GM13977 (cell line): ENCODE measurements at places on chromosomes 7 and 10.

DNA sequence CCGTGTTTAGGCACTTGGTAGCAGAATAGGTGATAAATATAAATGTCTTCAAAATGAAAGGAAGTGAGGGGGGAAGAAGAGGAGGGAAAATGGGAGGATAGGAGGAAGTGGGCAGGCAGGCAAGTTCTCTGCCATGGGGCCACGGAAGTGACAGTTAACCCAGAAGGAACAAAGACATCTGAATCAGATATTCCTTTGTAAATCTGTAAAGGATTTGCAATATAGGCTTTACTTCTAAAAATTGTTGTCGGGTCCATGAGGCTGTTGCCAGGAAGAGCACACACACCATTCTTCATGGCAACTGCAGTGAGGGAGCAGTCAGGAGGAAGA is 23.7 kb upstream of the RASSF4 start:
- DNase-seq = no peak

GRCh38 chr7:13920053-13920697 is 69.3 kb downstream of the ETV1 start:
- DNase-seq = no peak

GRCh38 chr7:42236266-42236975 is 588 bp downstream of the GLI3 start:
- peak; percentile 40 for DNase-seq

DNA sequence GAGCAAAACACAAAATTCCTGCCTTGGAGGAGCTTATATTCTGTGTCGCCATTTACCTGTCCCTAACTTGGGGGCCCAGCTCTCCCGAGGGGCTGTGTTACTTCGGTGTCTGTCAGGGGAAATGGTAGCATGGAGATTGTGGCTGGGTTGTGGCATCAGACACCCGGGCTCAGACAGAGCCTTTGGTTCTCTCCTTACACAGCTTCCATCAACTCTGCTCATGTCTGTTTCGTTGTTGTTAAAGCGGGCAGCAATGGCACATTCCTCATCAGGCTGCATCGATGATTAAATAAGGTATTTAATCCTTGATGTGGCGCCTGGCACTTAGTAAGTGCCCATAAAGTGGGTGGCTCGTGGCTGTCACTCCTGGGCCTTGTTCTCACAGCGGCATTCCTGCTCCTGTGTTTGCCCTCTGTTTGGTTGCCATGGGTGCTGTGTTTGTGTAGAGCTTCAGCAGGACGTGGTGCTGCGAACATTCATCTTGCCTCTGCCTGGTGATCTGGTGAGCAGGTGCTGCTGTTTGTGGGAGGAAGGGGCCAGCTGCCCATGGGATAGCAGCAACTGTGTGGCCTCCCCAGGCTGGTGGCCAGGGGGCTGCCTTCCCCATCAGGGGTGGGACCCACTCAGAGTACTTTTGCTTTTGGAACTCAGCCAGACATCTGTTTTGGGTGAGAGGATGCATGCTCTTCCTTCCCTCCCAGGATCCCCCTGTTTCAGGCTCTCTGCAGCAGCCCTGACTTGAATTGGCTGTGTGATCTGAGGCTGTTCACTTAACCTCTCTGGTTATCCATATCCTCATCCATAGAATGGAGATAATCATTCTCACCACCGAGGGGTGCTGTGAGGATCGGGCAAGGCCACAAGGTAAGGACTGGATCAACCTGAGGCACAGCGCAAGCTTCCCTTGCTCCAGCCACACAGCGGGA is 207.2 kb upstream of the SVIL start:
- no peak for DNase-seq

DNA sequence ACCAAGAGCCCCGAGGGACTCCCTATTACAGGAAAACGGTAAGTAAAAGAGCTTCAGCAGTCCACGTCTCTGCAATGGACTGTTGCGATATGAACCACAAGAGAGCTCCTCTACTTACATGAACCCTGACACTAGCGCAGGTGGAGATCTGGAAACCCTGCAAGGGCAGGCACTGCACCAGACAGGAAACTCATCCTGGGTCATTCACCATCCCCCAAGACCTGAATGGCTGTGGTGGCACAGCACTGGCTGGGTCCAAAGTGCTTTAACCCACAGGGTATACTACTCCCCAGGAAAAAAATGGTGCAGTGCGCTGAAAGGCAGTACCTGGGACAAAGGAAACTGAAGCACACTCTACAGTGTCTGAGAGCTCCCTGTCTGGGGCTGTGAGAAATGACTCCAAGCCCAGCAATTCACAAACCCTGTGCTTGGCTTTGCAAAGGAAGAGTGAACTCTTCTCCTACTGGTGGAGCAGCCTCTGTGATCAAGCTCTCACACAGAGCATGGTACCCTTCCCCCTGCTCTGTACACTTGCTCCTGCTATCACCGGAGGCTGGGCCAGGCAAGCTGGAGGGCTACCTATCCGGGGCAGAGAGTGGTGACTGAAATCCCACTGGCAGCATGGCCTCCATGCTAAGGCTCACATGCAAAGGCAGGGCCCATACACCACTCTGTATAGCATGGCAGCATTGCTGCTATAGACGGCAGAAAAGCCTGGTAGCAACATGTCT is 44.9 kb downstream of the HIBADH start:
- DNase-seq = no peak

DNA sequence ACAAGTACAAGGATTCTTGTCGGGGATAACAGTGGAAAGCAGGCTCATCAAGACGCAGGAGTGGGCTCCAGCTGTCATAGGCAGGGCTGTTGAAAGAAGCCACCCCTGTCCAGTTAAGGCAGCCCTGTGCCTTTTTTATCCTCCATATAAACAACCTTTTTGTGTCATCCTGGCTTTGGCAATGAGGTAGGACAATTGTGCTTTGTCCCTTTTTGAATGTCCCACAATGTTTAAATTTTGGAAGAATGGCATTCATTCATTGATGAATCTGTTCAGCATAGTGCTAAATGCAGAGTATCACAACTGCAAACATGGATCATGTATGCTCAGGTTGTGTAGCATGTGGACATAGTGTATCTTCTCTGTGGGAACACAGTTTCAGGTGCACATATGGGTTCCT is 66.7 kb downstream of the UBE3C start:
- DNase-seq = no peak

DNA sequence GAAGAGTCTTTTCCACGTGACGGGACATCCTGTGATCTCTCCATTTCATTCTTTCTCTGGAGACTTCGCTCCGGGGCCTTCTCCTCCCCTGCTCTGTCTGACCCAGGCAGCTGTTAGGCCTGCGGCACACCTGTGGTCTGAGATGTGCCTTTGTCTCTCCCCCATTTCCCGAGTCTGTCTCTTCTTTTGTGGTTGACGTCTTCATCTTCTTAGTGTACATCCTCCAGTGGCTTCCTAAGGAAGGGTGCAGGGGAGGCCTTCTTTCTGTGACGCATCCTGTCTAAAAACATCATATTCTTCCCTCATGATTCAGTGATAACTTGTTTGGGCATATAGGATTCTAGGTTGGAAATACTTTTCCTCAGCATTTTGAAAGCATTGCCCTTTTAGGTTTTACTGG is 17.2 kb upstream of the ATP6V0E2 start:
- no peak for DNase-seq

- DNase-seq = no peak
Measured at GRCh38 chr10:50286517-50286916, 35.2 kb upstream of the ASAH2 start.
